ENCODE measurements at places on chromosomes 5 and 9.

- DNase-seq: no peak
Measured at GRCh38 chr9:86096386-86096785, 3.0 kb downstream of the GOLM1 start.

GRCh38 chr9:89844075-89844474 lies 239.3 kb downstream of the GADD45G start:
- no peak for DNase-seq

DNA sequence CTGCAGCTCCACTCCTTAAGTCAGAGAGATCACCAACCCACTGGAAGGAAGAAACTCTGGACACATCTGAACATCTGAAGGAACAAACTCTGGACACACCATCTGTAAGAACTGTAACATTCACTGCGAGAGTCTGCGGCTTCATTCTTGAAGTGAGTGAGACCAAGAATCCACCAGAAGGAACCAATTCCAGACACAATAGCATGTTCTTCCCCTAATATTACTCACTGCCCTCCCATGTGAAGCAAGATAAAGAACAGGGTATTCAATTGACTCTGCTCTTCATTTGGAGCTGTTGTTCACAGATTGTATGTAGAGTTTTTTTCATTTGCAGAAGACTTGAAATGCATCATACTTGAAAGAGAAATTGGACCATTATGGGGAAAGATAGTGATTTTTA lies 10.8 kb downstream of the SAXO1 start:
- no peak for DNase-seq

DNA sequence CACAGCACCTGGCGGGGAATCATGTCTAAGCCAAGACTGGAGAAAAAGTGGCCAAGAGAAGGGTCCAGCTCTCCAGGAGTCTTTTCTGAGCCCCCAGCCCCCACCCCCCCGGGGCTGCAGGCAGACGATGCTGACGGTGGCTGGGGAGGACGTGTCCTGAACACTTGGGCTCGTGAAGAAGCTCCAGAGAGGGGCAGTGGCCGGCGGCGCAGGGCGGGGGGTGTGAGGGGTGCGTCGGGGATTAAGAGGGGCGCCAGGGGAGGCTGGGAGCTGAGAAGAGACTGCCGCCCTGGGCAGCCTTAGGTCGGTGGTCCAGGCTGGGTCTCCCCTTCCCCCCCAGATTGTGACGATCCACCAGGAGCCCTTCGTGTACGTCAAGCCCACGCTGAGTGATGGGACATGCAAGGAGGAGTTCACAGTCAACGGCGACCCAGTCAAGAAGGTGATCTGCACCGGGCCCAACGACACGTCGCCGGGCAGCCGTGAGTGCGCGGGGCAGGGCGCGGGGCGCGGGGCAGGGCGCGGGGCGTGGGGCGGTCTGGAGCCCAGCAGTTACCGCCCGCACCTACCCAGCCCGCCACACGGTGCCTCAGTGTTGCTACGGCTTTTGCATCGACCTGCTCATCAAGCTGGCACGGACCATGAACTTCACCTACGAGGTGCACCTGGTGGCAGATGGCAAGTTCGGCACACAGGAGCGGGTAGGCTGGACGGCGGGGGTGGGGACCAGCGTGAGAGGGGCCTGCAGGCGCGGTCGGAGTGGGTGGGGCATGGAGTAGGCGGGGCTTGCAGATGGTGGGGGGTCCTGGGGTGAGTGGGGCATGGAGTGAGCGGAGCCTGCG lies 8.9 kb downstream of the LRRC26 start:
- DNase-seq: no peak

- peak; percentile 73 for DNase-seq
Measured at GRCh38 chr9:87119328-87119881, 172.1 kb upstream of the GAS1 start.

GRCh38 chr5:172321593-172321992 lies 38.0 kb upstream of the UBTD2 start:
- no peak for DNase-seq

DNA sequence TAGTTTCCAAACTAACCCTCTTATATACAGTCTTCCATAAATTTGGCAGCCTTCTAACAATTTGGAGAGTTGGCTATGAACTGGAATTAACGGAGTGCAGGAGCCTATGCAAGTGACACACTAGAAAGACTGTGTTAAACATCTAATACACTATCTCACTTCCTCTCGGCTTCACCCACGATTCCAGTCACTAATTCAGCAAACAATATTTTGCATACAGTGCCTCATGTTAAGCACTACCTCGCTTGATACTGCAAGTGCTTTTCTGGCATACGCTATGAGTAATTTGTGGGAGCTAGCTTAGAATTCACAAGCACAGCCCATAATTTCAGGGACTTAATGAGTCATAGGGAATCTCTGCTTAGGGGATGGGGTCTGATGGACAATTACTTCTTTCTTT lies 102.5 kb downstream of the ST8SIA4 start:
- DNase-seq: no peak

DNA sequence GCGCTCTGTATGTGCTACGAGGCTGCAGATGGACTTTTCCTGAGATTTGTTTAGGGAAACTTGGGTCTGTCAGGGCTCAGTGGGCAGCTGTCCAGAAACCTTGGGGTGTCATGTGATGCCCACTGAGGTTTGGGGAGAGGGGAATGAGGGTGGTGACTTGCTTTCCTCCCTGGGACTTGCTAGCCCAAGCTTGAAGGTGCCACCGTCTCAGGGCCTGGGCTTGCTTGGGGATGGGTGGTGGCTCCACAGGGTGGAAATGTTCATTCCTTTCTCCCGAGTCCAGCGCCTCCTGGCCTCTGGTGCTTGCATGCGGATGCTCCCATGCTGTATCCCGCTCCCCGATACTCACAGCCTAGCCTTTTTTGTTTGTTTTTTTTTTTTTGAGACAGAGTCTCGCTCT lies 33.3 kb downstream of the ZNF618 start:
- DNase-seq: no peak

GRCh38 chr9:101966691-101967090 lies 228.2 kb upstream of the GRIN3A start:
- DNase-seq: peak; percentile 3

DNA sequence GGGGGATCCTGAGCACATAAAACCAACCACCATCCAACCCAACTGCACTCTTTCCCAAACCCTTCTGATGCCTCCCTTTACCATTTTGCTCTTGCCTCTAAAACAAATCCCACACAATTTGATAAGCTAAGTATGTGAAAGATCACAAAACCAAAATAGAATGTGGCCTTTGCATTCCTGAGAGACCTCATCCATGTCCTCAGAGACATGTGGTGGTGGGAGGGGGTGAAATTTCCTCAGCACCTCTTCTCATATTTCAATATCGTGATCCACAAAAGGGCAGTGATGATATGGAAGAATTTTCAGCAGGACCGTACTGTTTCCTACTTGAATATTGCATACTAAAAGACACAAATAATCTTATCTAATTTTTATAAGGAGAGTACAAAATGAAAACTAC lies 423.3 kb downstream of the TLE1 start:
- DNase-seq: peak; percentile 80

DNA sequence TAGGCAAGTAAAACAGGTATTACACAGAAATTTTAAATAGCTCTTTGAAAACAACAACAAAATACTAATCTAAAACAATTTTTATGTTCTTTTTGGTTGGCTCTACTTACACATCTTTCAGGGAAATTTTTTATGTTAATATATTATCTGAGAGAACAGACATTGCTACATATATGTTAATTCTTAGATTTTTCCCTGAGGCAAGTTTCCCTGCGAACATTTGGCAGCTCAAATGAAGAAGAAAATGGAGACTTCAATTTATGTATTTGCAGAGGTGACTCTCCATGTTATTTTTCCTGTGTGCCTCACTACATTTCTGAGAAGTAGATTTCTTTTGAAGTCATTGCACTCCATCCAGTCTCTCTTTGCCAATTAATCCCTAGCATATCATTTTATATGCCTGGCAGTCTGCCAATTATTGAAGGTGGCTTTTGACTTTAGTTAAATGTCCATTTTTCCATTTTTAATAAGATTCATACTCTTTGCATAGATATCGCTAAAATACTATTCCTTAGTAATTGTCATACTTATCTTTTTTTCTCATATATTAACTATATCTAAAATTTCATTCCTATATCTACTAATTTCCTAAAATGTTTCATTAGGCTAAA lies 908.2 kb upstream of the CDH10 start:
- DNase-seq: no peak

GRCh38 chr9:91307279-91307678 lies 54.4 kb downstream of the AUH start:
- no peak for DNase-seq

- no peak for DNase-seq
Measured at GRCh38 chr9:68508547-68508946, 32.1 kb downstream of the TMEM252 start.

- no peak for DNase-seq
Measured at GRCh38 chr5:143148771-143149170, 254.7 kb downstream of the NR3C1 start.

DNA sequence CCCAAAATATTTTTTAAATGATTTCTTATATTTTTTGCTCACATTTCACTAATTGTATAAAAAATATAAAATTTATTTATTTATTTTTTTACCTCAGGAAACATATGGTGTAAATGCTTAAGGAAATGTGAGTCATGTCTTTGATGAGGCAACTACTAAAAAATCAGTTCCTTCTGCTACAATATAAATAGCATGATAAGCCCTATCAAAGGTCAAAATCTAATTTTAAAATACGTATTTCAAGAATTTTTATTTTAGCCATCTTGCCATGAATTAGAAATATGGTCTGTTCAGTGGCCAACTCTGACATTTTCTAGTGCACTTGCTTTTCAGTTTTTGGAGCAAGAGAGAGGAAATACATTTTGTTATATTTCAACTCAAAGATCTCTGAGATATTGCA lies 50.5 kb downstream of the PDE4D start:
- no peak for DNase-seq

DNA sequence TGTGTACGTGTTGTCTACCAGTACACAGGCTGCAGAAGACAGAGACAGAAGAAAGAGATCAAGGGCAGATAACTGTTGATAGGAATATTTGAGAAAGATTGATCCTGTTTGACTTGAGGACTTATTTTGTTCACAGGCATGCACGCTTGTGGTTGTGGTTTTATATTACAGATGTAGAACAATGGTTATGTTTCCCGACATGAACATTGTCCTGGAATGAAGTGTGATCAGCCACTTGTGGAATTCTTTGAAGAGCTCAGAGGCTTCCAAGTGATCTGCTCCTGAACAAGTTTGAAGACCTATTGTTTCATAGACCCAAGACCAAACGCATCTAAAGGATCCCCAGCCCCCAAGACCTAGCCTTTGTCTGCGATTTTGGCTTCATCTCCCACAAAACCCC lies 13.7 kb downstream of the TEX53 start:
- DNase-seq: peak; percentile 3
